ENCODE measurements at places on chromosomes 3 and 15. TPM values are rescaled to one million over a fixed set of nuclear protein-coding genes. Genes with fewer than 3 reads are reported as not detected.

DNA sequence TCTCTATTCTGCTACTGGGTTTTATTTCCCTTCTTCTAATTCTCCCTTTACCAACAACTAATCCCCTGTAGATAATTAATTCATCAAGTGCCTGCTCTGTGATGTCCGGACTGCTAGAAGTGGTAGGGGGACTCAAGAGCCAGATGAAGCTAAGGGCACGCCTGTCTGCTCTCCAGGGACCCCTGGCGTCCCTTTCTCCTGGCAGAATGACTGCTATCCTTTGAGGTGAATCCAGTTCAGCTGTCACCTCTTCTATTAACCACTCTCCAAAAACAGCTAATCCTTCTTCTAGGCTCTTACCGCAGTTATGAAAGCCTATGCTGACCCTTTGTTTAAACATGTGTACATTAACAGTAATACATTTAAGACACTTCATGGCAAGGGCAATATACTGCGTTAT, 1.4 kb upstream of the CHRNA7 start:
- DNase-seq = no peak
- H3K4me3 ChIP-seq = no peak overlapping the region
- H3K4me1 ChIP-seq = peaks cover 8% of the 10 kb centered on the region
- no peaks in the 10 kb centered on the region for H3K36me3 ChIP-seq
- H3K27me3 ChIP-seq = no peaks in the 10 kb centered on the region
- no peak overlapping the region for H3K27ac ChIP-seq

- no peak overlapping the region for H3K4me3 ChIP-seq
- no peaks in the 10 kb centered on the region for H3K36me3 ChIP-seq
- no peak for DNase-seq
- peaks cover 25% of the 10 kb centered on the region for H3K4me1 ChIP-seq
These were observed 105.4 kb upstream of the CTDSPL start for GRCh38 chr3:37756311-37756710.

GRCh38 chr3:17151598-17152373, 267.0 kb downstream of the PLCL2 start:
- peaks cover 18% of the 10 kb centered on the region for H3K36me3 ChIP-seq
- H3K27ac ChIP-seq = no peak overlapping the region
- no peaks in the 10 kb centered on the region for H3K4me1 ChIP-seq
- no peak for DNase-seq
- no peak overlapping the region for H3K4me3 ChIP-seq

DNA sequence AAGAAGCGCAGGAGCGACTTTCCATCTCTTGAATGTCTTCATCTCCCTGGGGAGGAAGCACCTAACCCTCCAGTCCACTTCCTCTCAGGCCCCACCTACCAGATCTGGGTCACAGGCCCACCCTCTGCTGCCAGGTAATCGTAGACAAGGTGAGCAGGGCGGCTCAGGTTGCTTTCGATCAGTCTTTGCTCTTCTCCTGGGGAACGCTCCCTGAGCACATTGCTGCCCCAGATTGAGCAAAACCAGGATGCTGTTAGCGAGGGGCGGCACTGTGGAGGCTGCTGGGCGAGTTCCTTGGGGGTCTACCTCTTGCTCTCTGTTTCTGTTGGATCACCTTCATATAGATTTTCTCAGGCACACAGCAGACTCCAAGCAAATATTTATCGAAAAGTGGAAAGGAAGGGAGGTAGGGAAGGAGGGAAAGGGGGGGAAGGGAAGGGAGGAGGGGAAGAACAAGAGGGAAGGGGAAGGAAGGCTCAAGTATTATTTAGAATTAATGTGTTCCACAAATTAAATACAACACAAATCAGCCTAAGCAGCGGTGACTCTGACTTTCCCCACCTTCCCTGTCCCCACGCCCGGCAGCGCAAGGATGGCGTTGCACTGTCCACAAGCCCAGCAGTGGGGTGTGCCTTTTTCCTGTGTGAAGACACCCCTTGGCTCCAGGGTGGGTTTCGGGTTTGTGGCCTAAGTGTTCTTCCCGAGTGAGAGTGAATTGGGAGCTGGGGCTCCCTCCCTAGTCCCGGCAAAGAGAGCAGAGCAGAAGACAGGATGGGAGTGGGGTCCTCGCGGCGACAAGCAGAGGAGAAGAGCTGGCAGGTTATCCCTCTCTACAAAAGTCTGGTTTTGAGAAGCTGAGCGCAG, 6.1 kb upstream of the PCSK6 start:
- no peak overlapping the region for H3K4me3 ChIP-seq
- H3K4me1 ChIP-seq = no peaks in the 10 kb centered on the region

DNA sequence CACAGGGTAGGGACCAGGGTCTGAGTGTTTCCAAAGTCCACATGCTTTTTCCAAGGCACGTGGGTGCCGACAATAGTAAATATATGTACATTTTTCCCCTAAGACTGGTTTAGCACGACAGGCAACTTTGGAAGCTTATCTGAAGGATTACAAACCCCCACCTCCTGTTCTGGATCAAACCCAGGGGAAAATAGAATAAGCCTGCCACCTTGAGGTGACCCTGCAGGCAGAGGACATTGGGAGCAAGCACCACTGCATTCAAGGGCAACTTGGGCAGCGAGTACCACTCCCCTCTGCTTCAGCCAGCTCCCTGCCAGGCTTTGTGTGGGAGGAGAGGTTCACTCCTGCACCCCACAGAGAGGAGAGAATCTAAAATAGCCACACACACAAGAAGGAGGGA, 44.8 kb downstream of the KBTBD12 start:
- peak; percentile 16 for DNase-seq
- no peaks in the 10 kb centered on the region for H3K36me3 ChIP-seq
- H3K4me1 ChIP-seq = peaks cover 10% of the 10 kb centered on the region
- H3K4me3 ChIP-seq = no peak overlapping the region
- no peak overlapping the region for H3K27ac ChIP-seq

- H3K27ac ChIP-seq = no peak overlapping the region
- no peaks in the 10 kb centered on the region for H3K36me3 ChIP-seq
- no peak overlapping the region for H3K4me3 ChIP-seq
- no peaks in the 10 kb centered on the region for H3K27me3 ChIP-seq
- DNase-seq = no peak
- no peaks in the 10 kb centered on the region for H3K4me1 ChIP-seq
These were observed 190.8 kb downstream of the ADAMTSL3 start for GRCh38 chr15:83844742-83845141.

GRCh38 chr15:41819455-41820050, 8.3 kb upstream of the JMJD7 start:
- H3K36me3 ChIP-seq = peaks cover 63% of the 10 kb centered on the region
- H3K4me1 ChIP-seq = no peaks in the 10 kb centered on the region
- H3K27ac ChIP-seq = no peak overlapping the region
- no peak for DNase-seq
- no peak overlapping the region for H3K4me3 ChIP-seq
- H3K27me3 ChIP-seq = no peaks in the 10 kb centered on the region

Gene ANKUB1
- total RNA-seq = not detected

Gene IL5RA
- total RNA-seq = not detected

Gene MYL3
- total RNA-seq = 2.8 TPM
